ENCODE measurements at places on chromosomes 1 and 21.
A peak's percentile ranks its signal among the peaks of the same experiment; 100 is the strongest.

GRCh38 chr1:204283711-204284651, 70.2 kb upstream of the GOLT1A start:
- no peak for DNase-seq

- no peak for DNase-seq
These were observed 197.6 kb upstream of the FOXD3 start for GRCh38 chr1:63124666-63125191.

DNA sequence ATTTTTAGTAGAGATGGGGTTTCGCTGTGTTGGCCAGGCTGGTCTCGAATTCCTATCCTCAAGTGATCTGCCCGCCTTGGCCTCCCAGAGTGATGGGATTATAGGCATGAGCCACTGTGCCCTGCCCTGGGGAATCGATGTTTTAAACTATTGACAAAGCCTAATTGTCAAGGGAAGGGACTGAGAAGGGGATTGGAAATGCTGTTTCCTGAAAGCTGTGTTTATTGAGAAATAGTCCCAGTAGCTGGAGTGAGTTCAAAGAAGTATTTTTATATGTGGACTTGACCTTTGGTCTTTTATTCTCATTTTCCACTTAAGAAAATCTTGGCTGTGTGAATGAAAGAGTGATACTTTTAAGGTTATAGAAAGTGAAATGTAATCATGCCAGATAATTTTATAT, 47.5 kb downstream of the KIF1B start:
- no peak for DNase-seq

DNA sequence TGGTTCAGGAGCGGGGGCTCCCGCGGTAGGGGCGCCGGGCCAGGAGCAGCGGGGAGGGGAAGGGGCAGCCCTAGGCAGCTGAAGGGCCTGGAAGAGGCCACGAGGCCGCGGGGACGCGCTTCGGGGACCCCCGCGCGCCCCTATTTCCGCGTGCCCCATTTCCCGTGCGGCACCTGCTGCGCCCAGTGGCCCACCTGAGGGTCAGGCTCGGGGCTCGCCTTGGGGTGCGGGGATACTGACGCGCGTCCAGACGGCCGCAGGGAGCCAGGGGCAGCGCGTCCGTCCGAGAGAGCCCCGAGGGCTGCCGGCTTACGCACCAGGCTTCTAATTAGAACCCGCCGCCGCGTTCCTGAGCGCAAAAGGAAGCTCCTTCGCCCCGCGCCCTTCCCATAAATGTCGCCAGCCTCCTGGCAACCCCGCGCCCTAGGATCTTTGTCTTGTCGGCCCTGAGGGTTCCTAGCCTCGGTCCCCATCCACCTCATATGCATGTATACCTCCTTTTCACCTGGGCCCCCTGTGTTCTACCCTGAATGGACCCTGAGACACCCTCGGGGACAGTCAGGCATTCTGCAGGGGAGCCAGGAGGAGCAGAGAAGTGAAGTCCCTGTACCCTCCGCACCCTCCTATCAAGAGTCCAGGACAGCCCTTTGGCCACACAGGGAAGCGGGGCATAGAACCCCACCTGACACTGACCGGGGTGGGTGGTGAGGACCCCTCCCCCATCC, 1.8 kb downstream of the WNT3A start:
- no peak for DNase-seq

DNA sequence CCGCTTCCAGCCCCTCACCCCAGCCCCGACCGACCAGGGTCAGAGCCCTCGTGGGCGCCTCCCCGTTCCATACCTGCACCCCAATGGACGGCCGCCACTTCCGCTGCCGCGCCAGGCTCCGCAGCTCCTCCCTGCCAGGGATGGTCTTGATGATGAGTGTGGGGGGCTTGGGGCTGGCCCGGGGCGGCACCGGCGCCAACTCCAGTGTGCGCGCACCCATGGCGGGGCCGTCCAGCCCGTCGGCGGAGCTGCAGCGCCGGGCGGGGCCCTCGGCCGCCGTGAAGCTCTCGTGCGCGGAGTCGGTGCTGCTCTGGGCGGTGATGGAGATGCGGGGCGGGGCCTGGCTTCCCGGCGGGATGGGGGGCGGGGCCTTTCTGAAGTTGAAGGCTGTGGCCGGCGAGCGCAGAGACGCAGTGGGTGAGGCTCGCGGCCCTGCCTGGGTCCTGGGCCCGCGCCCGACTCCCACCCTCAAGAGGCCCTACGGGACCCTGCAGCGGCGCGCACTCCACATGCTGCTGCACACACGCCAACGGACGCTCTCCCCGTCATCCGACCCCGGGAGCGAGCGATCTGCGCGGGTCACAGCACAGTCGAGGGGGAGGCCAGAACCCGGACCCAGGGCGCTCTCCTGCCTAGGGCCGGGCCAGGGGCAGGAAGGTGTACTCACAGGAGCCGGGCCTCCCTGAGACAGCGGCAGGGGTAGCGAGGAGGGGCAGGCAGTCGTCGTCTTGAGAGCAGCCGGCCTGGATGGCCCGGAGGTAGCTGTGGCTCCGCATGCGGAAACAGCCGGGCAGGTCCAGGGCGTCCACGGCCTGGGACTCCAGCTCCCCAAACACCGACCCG, 26.1 kb upstream of the SMIM12 start:
- DNase-seq = no peak

GRCh38 chr1:229034342-229034741, 236.6 kb upstream of the RAB4A start:
- no peak for DNase-seq

- DNase-seq = no peak
These were observed 230.1 kb downstream of the SRGAP2C start for GRCh38 chr1:121414905-121415304.

- no peak for DNase-seq
These were observed 28.8 kb upstream of the SLC19A1 start for GRCh38 chr21:45570826-45571601.

- DNase-seq = no peak
These were observed 1204.6 kb upstream of the TMPRSS15 start for GRCh38 chr21:19608101-19608621.

DNA sequence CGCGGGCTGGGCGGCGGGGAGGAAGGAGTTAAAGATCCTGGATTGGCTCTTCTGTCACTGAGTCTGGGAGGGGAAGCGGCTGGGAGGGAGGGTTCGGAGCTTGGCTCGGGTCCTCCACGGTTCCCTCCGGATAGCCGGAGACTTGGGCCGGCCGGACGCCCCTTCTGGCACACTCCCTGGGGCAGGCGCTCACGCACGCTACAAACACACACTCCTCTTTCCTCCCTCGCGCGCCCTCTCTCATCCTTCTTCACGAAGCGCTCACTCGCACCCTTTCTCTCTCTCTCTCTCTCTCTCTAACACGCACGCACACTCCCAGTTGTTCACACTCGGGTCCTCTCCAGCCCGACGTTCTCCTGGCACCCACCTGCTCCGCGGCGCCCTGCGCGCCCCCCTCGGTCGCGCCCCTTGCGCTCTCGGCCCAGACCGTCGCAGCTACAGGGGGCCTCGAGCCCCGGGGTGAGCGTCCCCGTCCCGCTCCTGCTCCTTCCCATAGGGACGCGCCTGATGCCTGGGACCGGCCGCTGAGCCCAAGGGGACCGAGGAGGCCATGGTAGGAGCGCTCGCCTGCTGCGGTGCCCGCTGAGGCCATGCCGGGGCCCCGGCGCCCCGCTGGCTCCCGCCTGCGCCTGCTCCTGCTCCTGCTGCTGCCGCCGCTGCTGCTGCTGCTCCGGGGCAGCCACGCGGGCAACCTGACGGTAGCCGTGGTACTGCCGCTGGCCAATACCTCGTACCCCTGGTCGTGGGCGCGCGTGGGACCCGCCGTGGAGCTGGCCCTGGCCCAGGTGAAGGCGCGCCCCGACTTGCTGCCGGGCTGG, at the start of gene NPR1:
TSS of gene NPR1 (plus strand) at position 170 of the 818 bp plus-strand sequence. CDS start at position 591, 421 bp downstream.
- no peak for DNase-seq

- no peak for DNase-seq
These were observed 3.0 kb upstream of the THAP3 start for GRCh38 chr1:6621429-6622391.

DNA sequence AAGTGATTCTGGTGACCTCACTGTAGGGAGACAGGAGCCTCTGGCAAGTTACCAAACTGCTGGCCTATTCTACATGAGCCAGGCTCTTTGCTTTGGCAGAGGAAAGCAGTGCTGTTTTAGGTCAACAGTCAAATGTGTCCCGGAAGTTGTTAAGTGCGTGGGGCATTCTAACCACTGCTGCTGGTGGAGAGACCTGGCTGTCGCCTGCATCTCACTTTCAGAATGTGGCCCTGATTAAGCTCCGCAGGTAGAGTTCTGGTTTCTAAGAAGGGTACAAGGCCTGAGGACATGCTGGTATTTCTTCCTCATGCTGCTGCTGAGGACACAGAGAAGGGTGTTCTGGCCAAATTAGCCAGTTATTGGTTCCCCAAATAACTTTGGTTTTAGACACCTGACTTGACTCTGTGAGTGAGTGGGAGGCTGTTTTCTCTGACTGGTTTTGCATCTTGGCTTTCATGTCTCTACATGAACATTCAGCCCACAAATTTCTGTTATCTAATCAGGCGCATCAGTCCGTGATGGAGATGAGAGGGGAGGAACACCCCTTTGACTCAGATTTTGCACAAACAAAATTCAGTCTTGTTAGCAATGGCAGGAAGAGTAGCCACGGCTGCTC, 120.8 kb downstream of the LMO4 start:
- DNase-seq = peak; percentile 92

- DNase-seq = no peak
These were observed 704 bp downstream of the ALG6 start for GRCh38 chr1:63368131-63368530.

GRCh38 chr1:33117440-33118085, 36.6 kb downstream of the AZIN2 start:
- DNase-seq = no peak

DNA sequence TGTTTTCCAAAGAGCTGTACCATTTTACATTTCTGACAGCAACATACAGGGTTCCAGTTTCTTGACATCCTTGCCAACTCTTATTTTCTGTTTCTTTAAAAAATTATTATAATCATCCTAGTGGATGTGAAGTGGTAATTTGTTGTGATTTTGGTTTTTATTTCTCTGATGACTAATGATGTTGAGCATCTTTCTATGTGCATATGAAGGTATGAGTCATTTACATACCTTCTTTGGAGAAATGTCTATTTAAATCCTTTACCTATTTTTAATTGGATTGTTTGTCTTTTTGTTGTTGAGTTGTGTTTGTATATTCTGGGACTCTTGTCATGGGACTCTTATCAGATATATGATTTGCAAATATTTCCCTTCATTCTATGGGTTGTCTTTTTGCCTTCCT, 20.8 kb upstream of the MPC2 start:
- no peak for DNase-seq

- DNase-seq = no peak
These were observed 406.2 kb downstream of the PTPRU start for GRCh38 chr1:29642519-29642918.

GRCh38 chr1:156491151-156491949, 9.2 kb downstream of the MEF2D start:
- peak; percentile 81 for DNase-seq

- no peak for DNase-seq
These were observed 77.5 kb downstream of the KCND3 start for GRCh38 chr1:111911776-111912515.

- no peak for DNase-seq
These were observed 5.2 kb downstream of the EEIG2 start for GRCh38 chr1:108565081-108565480.

DNA sequence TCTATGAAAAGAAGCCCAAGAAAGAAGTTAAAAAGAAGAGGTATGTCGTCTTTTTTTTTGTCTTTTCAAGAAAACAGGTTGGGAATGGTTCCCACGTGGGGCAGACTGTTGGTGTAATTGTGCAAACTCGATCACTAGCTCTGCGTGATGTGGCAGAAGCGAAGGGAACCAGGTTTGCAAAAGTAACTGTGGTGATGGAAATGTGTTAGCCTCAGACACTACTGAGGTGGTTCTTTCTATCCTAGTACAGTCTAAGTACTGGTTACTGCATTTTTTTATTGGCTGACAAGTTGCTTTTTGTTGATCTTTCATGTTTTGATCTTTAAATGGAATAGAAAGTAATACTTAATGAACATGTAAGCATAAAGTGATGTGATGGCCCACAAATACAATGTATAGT, 8.8 kb downstream of the RPL5 start:
- DNase-seq = no peak

GRCh38 chr1:175737451-175737850, 5.9 kb downstream of the TNR start:
- no peak for DNase-seq

GRCh38 chr1:79667848-79668696, 661.5 kb upstream of the ADGRL4 start:
- peak; percentile 12 for DNase-seq

GRCh38 chr21:46153247-46154154, 1.9 kb downstream of the FTCD start:
- peak; percentile 19 for DNase-seq

DNA sequence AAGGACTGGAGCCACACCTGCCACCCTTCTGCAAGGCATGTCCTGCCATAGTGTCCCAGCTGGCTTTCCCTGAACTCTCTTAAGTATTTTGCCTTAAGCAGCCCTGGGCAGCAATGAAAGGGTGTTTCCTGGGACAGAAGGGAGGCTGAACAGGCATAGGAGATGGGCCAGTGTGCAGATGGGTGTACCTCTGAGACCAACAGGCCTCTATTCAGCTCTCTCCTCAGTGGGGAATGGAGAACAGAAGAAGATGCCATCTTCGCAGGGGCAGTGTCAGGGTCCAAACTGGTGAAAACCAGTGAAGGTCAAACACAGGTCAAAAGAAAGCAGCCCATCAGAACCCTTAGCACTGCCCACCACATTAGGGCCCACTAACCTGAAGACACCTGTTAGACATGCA, 53.2 kb downstream of the FAM78B start:
- DNase-seq = no peak

DNA sequence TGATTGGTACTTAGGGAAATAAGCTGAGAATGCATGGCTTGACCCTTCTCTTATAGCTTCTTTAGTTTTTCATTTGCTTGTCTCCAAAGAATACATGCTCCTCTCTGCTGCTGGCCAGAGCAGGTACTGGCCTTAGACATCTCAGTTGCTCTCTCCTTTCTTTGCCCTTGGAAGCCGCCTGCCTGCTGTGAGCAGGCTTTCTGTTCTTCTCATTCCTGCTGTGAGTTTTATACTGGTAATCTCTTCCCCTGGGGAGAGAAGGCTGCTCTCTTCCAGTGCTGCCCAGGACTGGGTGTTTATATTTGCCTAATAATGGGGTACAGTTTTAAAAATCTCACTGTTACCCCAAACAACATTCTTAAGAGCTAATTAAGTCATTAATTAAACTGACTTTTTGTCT, 323.5 kb upstream of the LRRC7 start:
- no peak for DNase-seq

DNA sequence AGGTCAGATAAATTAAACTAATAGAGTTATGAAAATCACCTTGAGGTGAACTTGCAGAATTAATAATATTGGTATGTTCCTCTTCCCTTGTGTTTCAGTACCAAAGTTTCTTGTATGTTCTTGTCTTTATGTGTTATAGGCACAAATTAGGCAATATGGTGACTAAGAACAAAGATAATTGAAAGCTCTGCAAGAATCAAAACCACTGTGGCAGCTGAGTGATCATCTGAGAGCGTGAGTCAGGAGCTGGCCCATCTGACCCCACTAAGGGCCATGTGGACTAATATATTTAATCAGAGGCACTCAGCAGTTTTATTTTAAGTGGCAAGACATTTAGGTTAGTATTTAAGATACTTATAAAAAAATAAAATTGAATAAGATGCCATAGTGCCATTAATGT, 12.8 kb upstream of the CASQ2 start:
- no peak for DNase-seq
